ENCODE measurements at places on chromosomes 12 and 14. TPM values are rescaled to one million over a fixed set of nuclear protein-coding genes. Genes with fewer than 3 reads are reported as not detected.

RERGL gene
- 0.85 TPM for total RNA-seq

CFL2 gene
- total RNA-seq: 624 TPM

PMEL gene
- 0.31 TPM for total RNA-seq

DDX11 gene
- 9.4 TPM for total RNA-seq

DNA sequence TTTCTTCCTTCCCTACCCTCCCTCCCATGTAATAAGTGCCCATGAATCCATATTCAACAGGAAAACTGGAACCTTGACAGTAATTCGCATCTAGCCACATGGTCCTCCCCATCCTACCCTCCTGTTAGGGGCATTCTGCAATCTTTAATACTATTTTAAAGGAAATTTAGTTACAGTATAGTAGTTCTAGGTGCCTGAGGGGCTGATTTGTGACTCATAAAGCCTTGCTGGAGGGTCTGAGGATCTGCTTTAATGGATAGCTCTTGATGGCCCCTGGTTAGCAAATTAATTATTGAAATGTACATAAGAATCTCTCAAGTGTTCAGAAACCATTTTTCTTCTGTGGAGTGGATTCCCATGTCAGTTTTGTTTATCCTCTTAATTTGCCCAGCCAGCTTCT lies 54.1 kb downstream of the ESRRB start:
- no peak for DNase-seq
- no peaks in the 10 kb centered on the region for H3K36me3 ChIP-seq
- H3K27ac ChIP-seq: no peak overlapping the region
- no peaks in the 10 kb centered on the region for H3K27me3 ChIP-seq

GRCh38 chr12:128864516-128865186 lies 11.4 kb downstream of the GLT1D1 start:
- peaks cover 4% of the 10 kb centered on the region for H3K4me1 ChIP-seq
- no peak overlapping the region for H3K27ac ChIP-seq
- no peaks in the 10 kb centered on the region for H3K27me3 ChIP-seq
- no peak overlapping the region for H3K4me3 ChIP-seq
- H3K36me3 ChIP-seq: no peaks in the 10 kb centered on the region

DNA sequence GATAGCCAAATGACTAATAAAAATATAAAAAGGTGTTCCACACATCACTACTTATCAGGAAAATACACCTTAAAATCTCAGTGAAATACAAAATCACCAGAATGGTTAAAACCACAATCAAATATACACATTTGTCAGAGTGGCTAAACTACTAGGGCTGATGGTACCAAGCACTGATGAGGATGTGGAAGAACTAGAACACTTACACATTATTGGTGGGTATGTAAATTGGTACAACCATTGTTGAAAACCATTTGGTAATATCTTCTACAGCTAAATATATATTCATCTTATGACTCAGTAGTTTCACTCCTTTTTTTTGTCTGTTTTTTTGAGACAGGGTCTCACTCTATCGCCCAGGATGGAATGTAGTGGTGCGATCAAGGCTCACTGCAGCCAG lies 48.5 kb upstream of the TTC7B start:
- H3K27me3 ChIP-seq: no peaks in the 10 kb centered on the region
- no peaks in the 10 kb centered on the region for H3K36me3 ChIP-seq
- H3K4me3 ChIP-seq: no peak overlapping the region
- no peak overlapping the region for H3K27ac ChIP-seq

- no peaks in the 10 kb centered on the region for H3K4me1 ChIP-seq
- no peaks in the 10 kb centered on the region for H3K27me3 ChIP-seq
- no peak overlapping the region for H3K27ac ChIP-seq
- H3K4me3 ChIP-seq: no peak overlapping the region
- no peak for DNase-seq
- H3K36me3 ChIP-seq: no peaks in the 10 kb centered on the region
Measured at GRCh38 chr12:60197589-60197988, 601.8 kb downstream of the SLC16A7 start.

- no peak for DNase-seq
- no peak overlapping the region for H3K4me3 ChIP-seq
- H3K27ac ChIP-seq: no peak overlapping the region
- H3K36me3 ChIP-seq: no peaks in the 10 kb centered on the region
- H3K27me3 ChIP-seq: no peaks in the 10 kb centered on the region
Measured at GRCh38 chr12:46214668-46215436, 54.0 kb downstream of the SLC38A1 start.

DNA sequence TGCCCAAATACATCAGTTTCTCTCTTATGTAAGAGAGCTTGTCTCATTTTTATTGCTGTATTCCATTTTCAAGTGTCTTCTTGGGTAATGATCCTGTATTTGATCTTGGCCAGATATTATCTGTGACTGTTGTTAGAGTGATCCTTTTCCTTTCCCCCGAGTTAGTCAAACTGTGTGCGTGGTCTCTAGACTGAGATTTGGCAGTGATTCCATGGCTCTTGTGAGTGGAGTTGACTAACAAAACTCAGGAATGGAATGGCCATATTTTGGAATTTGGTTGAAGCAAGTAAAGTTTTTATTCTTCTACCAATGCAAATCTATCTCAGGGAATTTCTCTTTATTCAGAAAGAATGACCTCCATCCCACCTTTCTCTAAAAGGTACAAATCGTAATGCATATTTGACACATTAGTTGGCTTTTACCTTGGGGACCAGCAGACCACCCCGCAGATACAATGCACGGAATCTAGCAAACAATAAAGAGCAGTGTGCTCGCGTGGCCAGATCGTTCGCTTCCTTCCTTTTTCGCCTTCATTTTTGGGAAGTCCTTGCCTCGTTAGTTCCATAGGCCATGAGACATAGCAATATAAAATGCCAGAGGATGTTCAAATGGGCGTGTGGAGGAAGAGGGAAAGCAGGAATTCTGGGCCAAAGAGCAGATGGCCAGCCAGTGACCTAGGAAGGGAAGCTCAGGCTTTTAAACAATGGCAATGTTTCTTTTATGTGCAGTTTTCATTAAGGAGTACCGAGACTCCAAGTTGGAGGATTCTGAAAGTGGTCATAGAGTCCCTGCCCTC lies 24.4 kb downstream of the ETV6 start:
- no peak overlapping the region for H3K4me3 ChIP-seq
- H3K27ac ChIP-seq: peak overlapping the region; percentile 25
- H3K36me3 ChIP-seq: no peaks in the 10 kb centered on the region
- peaks cover 95% of the 10 kb centered on the region for H3K4me1 ChIP-seq
- no peak for DNase-seq

- no peaks in the 10 kb centered on the region for H3K36me3 ChIP-seq
- no peak overlapping the region for H3K4me3 ChIP-seq
- H3K27me3 ChIP-seq: no peaks in the 10 kb centered on the region
Measured at GRCh38 chr14:64830961-64831360, 48.7 kb downstream of the SPTB start.

DNA sequence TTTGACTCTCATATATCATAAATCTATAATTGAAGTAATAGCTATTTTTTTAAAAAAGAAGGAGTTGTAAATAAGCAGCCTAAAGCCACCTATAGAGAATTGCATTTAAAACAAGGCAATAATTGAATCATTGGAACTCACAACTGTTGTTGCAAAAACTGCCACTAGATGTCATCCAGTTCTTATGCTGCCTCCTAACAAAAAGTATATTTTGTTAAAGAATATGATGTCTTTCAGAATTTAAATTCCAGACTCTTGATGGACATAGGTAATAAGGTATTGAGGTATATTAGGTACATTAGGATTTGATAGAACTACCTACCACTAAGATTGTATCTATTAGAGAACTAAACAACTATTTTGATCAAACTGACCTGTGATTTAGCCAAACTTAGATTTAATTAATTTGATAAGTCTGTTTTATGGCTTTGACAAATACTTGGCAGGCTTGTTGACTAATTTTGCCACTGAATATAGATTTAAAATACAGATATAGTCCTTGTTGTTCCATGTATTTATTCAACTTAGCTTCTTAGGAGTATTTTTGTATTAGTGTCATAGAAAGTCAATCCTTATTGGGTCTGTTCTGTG lies 401.4 kb downstream of the RPL10L start:
- no peaks in the 10 kb centered on the region for H3K27me3 ChIP-seq
- H3K36me3 ChIP-seq: no peaks in the 10 kb centered on the region

DNA sequence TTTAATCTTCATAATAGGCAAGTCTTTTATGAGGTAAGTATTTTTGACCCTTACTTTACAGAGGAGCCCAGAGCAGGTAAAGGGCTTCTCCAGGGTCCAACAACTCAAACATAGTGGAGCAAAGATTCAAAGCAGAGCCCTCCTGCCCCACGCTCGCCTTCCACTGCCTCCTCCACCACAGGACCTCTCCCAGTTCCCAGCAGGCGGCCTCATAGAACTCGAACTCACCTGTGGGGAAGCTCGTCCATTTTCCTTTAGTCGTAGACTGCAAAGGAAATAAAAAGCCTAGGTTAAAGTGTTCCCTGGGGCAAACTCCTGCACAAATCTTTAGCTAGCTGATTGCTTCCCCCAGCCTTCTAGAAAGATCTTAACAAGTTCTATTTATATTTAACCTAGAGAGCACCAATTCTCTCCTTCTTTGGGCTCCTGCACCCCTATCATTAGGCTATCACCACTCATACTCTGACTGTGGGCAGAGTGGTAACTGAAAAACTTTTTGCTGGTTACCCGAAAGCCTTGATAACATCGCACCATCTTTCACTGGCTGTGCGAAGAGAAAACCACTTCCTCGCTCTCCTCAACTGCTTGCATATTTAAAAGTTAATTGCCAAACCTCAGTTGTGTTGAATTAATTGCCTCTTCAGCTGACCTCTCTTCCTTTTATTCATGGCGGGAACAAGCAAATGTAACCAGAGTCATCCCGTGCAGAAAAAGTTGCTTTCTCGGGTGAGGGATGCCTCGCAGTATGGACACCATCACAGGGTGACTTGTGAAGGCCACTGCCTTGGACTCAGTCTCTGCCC lies 299.6 kb downstream of the DPF3 start:
- no peak overlapping the region for H3K27ac ChIP-seq
- no peak for DNase-seq
- peaks cover 4% of the 10 kb centered on the region for H3K4me1 ChIP-seq
- no peaks in the 10 kb centered on the region for H3K36me3 ChIP-seq

GRCh38 chr12:2413999-2414792 lies 361.4 kb downstream of the CACNA1C start:
- H3K4me3 ChIP-seq: no peak overlapping the region
- peaks cover 32% of the 10 kb centered on the region for H3K4me1 ChIP-seq
- no peaks in the 10 kb centered on the region for H3K27me3 ChIP-seq
- no peak for DNase-seq
- no peak overlapping the region for H3K27ac ChIP-seq
- H3K36me3 ChIP-seq: no peaks in the 10 kb centered on the region

DNA sequence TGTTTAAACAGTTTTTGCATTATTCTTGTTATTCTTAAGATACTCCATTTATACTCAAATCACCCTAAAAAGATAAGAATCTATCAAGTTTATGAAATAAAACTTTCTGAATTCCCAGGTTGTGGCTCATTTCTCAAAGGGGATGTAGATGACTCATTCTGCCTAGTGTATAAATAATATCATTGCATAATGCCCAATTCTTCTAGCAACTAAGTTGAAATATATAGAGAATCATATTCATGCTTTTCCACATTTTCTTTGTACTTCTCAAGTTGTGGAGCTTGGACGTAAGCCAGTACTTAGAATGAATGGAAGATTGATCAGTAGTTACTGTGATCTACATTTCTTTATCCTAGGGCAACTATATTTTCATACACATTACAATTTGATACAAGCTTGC lies 201.1 kb downstream of the PPFIA2 start:
- no peak for DNase-seq
- H3K4me3 ChIP-seq: no peak overlapping the region
- H3K27ac ChIP-seq: no peak overlapping the region
- H3K4me1 ChIP-seq: no peaks in the 10 kb centered on the region
- no peaks in the 10 kb centered on the region for H3K27me3 ChIP-seq
